SHP77 (cell line): ENCODE measurements at places on chromosomes 1 and 21.

DNA sequence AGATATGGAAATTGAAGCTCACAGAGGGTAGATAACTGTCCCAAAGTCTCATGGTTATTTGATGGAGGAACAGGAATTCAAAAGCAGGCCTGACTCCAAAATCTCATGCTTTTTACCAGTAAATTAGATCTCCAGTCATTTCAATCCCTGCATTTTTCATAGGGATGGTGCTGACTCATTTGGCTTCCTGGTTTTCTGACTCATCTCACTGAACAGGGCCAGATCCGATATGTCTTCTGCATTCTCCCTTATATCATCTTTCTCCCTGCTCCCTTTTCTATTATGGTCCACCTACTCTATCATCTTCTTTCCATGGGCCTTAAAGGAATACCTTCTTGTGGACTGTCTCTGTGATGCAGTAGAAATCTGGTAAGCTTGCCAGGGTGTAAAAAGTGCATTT is 187.2 kb downstream of the FGGY start:
- no peak for DNase-seq

DNA sequence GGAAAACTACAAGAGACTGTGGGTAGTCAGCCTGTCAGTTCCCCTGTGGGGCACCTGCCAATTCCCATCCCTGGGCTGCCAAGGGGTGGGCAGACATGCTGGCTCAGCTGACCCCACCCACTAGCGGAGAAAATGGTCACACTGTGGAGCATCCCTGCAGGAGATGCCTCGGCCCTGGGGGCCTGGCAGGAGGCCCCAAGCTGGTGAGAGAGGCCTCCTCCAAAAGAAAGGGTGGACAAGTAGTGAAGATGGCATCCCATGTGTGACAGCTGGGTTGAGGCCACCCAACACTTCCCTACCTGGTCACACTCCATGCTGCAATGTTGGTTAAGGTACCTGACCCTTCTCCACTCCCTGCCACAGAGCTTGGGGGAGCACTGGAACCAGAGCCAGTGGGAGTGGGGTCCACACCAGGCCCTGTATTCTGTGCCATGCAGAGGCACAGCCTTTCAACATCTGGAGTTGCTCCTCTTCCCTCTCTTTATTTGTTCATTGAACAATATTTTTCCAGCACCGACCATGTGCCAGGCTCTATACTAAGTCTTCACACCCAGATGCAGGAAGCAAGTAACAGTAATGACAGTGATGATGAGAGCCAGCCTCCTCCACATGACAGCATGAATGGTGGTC is 59.5 kb downstream of the KLHDC7A start:
- no peak for DNase-seq

GRCh38 chr1:158924677-158925076 is 6.7 kb upstream of the PYHIN1 start:
- no peak for DNase-seq

- no peak for DNase-seq
Observed at GRCh38 chr1:199122532-199123311, 483.9 kb downstream of the PTPRC start.

DNA sequence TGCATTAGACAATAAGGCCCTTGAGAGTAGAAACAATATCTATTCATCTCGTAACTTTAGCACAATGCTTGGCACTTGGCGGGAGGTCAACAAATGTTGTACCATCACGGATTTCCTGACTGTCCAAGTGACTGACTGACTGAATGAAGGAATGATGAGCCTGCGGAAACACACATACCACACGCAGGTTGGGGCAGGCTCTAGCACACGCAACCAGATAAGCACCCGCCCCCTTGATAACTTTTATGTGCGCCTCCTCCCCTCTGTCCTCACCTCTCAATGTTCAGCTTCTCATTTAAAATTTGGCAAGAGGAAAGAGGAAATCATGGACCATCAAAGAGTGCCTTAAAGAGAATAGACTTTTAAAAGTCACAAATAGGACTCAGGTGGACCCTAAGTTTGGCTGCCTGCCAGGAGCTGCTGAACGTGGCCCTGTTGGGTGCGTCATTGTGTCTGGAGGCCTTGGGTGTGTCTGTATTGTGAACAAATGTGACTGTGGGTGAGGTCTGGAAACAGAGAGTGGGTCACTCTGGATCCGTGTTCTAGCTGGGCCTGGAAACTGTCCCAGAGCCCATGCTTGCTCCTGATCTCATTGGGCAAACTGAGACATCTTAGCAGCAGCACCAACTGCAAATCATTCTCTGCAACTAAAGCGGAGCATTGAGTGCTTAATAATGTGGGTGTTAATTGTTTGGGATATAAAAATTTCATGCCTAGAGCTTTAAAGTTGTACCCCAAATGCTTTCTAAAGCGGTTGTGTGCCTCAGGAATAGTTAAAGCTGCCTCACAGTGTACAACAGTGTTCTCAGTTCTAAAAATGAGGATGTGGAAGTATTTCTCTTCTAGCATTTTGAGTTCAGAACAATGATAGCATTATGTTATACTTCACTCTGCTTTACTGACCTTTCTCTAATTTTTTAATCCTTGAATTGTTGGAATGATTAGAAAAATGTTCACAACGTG is 47.6 kb upstream of the ABCG1 start:
- peak; percentile 33 for DNase-seq

GRCh38 chr1:87478231-87478630 is 149.6 kb downstream of the LMO4 start:
- no peak for DNase-seq
